Amniotic stem cell (primary cell): ENCODE measurements at places on chromosomes 1 and 21.

- DNase-seq: no peak
These were observed 199.2 kb upstream of the ST6GALNAC5 start for GRCh38 chr1:76668046-76668445.

DNA sequence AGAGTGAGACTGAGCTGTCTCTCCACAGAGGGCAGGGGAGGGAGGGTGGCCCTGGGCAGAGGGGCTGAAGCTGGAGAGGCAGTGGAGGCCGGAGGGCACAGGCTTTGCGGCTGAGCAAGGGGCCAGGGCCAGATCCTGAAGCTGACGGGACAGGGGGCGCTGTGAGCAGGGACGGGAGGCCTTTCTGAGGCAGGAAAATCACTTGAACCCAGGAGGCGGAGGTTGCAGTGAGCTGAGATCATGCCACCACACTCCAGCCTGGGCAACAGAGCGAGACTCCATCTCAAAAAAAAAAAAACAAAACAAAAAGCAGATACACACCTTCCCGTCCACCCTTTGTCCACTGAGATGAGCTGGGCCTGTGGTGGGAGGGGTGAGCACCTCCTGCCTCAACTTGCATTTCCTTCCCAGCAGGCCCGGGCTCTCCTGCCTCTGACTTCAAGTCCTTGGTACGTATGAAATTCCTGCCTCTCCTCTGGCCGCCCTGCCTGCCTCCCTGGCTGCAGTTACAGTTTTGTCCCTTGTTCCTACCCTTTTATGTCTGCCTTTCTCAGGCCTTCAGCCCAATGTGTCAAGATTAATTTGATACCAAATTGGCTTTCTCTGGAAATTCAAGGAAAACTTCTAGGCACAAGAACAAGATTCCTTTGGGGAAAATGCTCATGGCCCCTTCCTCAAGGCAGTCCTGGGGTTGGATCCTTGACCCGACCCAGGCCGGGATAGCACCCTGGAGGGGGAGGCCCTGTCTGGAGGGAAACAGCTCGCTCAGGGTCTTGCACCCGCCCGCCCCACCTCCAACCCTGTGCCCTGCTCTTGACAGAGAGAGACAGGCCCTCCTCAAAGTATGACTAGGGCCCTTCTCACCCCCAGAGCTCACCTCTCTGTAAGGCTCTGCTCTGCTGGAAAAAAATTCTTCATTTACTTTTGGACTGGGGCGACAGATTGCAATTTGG is 11.2 kb upstream of the ADAMTSL4 start:
- DNase-seq: no peak

- DNase-seq: no peak
These were observed 35.3 kb upstream of the CACYBP start for GRCh38 chr1:174964261-174964971.

DNA sequence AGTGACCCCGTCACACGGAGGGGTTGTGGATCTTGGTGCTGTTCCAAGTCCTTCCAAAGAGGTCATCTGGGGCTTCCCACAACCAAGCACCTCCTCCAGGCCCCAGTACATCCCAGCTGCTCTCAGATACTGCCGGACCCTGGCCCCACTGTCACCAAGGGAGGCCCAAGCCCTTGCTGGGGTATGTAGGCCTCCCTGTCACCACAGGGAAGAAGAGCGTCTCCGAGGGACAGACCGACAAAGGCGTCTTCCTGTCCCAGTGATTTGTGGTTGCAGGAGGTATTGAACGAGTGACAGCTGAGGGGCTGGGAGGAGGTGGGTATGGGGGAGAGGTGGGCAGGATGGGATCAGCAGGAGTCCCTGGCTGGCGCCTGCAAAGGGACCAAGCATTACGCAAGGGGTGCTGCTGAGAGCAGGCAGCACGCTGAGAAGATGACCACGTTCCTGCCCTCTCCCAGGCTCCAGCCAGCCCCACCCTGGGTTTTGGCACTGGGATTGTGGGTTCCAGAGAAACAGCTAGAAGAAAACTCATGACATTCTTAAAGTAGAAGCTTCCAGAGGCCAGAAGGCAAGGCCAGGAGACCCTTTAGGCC is 29.7 kb downstream of the LRP8 start:
- DNase-seq: no peak

DNA sequence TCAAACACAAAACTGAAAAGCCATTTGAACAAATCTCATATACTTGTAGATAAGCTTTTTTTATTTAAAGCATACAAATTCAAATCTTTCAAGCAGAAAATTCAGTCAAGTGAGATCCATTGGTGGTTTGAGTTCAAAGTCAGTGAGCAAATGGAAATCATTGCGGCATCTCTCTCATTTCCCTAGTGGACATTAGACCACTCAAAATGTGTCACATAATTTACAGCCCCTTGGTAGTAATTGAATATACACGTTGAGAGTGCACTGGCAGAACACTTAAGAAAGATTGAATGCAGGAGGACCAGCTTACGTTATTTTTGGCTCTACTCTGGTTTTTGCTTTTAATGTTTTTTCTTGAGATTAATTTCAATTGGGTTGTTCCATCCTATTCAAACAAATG is 633.7 kb downstream of the USP25 start:
- no peak for DNase-seq

- DNase-seq: no peak
These were observed 111.8 kb downstream of the VPS13D start for GRCh38 chr1:12341667-12342066.

DNA sequence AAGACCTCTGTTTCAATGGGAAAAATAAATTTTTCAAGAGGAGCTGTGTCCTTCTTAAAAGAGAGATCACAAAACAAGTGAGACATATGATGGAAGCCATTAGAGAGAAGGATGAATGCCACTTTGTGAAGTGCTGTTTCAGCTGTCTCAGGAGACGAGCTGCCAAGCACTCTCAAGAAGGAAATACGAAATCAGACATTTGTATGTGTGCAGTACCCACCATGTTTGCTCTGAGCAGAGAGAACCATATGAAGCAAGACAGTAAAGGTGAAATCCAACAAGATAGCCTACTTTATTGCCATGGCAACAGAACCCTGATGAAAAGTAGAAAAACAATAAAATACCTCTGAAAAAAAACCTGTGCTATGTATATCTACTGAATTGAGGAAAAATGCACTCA is 168.1 kb downstream of the AMY1C start:
- DNase-seq: no peak

DNA sequence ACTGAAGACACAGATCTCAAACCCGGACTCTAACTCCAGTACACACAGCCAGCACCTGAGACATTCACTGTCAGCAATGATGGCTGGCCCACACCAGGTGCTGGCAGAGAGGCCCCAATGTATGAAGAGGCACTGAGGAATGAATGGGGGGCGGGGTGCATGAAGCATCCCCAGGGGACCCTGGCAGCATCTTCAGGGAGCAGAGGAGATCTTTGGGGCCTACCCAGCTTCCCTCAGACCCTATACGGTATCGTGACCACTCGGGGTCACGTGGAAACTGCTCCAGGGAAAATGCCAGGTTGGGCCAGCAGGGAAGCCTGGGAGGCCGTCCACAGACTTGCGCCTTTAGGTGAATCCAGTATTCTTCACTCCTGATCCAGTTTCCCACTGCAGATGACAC is 84.3 kb downstream of the NPHP4 start:
- DNase-seq: no peak

DNA sequence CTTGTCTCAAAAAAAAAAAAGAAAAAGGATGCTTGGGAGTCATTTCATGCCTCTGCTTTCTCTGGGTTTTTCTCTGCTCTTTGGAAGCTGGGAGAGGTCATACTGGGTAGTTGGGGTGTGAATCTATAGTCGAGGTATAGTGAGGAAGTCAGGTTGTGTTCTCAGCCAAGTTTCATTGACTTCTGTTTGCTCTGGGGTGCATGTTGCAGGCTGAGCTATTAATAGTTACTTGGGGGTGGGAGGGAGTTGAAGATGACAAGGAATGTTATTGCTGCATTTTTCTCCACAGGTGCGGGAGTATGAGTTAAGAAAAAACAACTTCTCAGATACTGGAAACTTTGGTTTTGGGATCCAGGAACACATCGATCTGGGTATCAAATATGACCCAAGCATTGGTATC is 2.8 kb downstream of the RPL11 start:
- DNase-seq: no peak

GRCh38 chr1:204760350-204760749 is 74.8 kb upstream of the LRRN2 start:
- DNase-seq: no peak

DNA sequence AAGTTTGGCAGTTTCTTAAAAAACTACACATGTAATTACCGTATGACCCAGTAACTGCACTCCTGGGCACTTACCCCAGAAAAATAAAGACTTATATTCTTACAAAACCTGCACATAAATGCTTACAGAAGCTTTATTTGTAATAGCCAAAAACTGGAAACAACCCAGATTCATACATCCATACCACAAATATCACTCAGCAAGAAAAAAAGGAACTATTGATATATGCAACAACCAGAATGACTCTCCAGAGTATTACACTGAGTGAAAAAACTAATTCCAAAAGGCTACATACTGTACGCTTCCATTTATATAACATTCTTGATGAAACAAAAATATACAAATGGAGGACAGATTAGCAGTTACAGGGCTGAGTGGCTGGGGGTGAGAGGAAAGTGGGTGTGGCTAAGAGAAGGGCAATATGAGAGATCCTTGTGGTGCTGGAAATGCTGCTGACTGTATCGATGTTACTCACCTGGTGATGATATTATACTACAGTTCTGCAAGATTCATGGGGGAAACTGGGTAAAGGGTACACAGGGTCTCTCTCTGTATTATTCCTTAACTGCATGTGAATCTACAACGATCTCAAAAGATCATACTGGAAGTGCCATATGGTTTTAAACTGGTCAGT is 96.0 kb upstream of the GNG4 start:
- no peak for DNase-seq

DNA sequence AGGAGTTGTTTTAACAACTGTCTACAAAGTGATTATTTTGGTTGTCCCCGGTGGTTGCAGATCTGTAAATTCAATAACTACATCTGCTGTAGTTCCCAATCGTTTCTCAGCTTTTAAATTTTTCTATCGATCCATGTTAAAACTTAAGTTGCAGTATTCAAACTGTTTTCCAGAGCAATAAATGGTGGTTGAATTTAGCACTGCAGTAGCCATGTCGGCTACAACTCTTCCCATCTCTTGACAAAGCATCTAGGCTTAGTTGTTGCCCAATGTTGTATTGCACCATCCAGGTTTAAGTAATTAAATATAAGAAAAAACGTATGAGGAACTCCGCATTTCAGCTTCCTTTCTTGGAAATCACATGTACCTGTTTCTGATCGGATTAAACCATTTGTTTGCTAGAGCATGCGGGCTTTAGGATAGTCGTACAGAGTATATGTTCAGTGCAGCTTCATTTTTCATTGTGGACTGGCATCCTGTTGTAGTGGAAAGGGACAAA is 996 bp downstream of the CNIH4 start:
- no peak for DNase-seq

DNA sequence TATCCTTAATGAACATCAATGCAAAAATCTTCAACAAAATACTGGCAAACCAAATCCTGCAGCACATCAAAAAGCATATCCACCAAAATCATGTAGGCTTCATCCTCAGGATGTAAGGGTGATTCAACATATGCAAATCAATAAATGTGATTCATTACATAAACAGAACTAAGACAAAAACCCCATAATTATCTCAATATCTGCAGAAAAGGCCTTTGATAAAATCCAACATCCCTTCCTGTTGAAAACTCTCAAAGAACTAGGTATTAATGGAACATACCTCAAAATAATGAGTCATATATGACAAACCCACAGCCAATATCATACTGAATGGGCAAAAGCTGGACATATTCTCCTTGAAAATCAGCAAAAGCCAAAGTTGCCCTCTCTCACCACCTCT is 54.6 kb upstream of the DEPDC1 start:
- DNase-seq: no peak

DNA sequence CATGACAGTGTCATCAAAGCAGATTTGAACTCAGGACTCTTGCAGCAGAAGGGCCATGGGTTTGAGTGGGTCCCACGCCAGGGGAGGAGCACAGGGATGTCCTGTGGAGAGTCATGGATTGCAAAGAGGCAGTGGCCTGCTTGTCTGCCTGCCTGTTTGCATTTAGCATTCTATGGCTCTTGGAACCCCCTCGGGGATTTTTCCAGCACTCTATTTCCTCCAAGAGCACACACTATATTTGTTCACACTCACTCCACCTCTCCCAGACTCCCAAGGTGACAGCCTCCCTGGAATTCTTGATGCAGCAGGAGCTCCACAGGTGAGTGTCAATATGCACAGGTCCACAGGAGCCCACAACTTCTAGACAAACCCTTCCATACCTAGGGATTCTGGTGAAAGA is 73.1 kb upstream of the LRRN2 start:
- no peak for DNase-seq

DNA sequence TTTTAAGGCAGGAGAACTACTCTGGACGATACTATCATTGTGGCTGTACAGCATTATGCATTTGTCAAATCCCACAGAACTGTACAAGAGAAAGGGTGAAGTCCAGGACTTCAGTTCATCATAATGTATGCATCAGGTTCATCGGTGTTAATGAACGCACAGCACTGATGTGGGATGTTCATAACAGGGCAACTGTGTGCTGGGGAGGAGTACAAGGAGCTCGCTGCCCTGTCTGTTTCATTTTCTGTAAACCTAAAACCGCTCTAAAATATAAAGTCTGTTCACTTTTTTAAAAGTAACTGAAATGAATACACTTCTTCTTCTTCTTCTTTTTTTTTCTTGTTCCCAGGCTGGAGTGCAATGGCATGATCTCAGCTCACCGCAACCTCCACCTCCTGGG is 25.0 kb downstream of the TMPRSS2 start:
- no peak for DNase-seq

DNA sequence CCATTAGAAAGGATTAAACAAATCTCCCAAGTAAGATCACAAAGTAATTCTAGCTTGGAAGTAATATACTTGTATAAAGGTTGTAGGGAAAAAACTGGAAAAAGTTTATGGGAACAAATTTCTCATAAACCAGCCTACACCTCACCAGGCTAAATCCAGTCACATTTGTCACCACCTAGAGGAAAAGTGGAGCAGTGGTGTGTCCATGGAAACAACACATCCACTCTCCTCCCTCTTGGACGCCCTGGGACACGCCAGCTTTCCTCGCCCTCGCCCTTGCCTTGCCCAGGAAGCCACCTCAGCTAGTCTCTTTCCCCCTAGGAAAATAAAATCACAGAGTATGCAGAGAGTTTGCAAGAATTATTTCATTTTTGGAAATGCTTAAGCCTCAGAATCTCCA is 2.2 kb downstream of the PALMD start:
- no peak for DNase-seq

GRCh38 chr1:61160526-61160925 is 78.2 kb downstream of the NFIA start:
- DNase-seq: no peak

- DNase-seq: no peak
These were observed 168.0 kb upstream of the RAB4A start for GRCh38 chr1:229102741-229103391.
